ENCODE measurements at places on chromosomes 12 and 14. TPM values are rescaled to one million over a fixed set of nuclear protein-coding genes. Genes with fewer than 3 reads are reported as not detected.

GRCh38 chr12:7158781-7159609 lies 28.8 kb downstream of the CLSTN3 start:
- no peak for DNase-seq

GRCh38 chr14:55583942-55584468 lies 4.0 kb downstream of the KTN1 start:
- DNase-seq: no peak

POTEM gene
- not detected for total RNA-seq

- no peak for DNase-seq
Measured at GRCh38 chr14:99041141-99041819, 230.7 kb downstream of the BCL11B start.
